NCI-H1930 (cell line): ENCODE measurements at places on chromosomes 1 and 21.

DNA sequence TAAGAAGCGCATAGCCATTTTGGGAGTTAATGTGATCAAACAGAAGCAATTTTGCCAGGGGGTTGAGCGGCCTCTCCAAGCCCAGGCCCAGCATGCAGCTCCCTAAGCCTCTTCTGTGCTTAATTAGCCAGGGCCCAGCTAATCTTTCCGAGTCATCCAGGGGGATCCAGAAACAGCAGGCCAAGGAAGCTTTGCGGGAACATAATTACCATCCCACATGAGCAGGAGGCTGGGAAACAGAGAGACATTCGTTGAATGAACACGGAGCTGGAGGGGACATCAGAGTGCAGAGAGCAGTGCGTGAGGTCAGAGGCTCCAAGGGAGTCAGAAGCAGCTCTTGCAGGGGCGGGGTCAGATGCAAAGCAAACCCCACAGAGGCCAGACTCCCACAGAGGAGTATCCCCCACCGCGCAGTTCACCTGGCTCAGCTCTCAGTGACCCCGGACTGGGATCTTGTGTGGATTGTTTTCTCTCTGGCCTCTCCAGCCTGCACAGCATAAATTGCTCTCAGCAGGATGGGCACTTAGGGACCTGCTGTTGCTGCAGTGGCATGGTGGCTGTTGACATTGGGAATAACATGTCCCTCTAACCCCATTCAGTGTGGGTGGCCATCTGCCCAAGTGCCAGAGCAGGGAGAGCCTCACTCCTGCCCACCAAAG lies 657.4 kb downstream of the AJAP1 start:
- no peak for DNase-seq

DNA sequence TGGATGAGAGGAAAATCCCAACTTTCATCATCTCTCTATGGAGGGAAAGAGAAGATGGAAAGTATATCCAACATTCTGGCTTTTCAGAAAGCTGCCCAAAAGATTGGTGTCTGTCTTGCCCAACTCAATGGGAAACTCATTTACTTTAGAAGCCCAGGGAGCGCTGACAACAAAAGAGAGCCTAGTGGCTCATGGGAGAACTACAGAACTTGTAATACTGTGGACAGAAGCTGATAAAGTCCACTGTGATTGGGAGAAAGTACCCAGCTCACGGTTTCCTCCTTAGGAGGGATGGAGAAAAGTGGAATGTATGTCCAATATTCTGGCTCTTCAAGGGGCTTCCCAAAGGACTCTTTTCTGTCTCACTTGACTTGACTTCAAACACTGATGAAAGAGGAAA lies 66.0 kb downstream of the RGS21 start:
- DNase-seq = no peak

- DNase-seq = no peak
Measured at GRCh38 chr1:23696335-23696989, 4.9 kb downstream of the RPL11 start.

DNA sequence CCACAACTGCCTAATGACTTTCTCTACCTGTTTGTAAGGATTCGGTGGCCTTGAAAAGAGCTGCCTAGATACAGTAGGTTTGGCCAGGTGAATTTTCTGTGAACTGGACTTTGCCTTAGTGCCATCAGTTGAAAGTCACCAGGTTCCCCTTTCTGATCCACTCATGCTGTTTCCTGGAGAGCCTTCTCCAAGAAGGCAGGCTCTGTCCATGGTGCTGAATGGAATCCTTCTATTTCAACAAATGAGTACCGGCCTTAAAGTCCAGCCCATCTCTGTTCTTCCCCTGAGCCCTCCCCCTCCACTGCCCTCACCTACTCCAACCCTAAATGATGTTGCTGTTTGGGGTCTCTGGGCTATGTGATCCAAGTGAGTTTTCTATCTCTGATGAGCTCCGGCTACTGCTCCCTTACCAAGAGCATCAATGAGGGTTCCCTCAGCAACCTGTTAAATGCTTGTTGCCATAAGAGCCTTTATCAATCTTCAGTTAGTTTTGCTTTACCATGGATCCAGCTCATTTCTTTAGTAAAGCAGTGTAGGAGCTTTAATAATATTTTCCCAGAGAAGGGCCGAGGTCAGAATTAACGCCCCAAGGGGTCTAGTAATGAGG lies 500.4 kb downstream of the PTPRU start:
- DNase-seq = no peak

DNA sequence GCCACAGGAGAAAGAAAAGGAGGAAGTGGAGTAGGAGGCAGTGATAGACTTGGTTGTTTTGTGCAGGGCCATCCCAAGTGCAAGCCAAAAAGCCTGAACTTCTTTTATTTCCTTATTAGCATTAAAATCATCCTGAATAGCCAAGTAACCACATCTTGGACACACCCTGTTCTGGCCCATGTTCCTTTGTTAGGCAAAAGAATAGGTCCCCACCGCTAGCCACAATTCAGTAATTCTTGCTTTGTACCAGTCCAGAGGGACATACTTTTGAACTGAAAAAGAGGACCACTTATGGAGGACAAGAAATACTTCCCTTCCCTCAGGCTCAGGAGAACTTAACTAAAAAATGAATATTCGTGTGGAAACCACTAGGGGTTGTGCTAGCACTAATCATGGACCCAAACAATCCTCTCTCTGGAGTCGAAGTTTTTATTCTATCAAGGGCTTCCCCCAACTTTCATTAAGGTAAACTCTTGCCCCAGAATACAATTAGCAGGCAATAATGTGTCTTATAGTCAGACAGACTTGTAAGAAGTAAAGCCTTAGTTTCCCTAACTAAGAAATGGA lies 19.4 kb downstream of the TNFSF4 start:
- DNase-seq = no peak

GRCh38 chr1:37034121-37035013 lies at the start of gene GRIK3:
TSS of gene GRIK3 (minus strand) at chr1:37034515. CDS start at chr1:37034108, 407 bp downstream.
- peak; percentile 44 for DNase-seq
